Esophagus muscularis mucosa (tissue), 4 donors: ENCODE measurements at places on chromosomes 11 and 22. TPM values are rescaled to one million over a fixed set of nuclear protein-coding genes. Genes with fewer than 3 reads are reported as not detected.

DNA sequence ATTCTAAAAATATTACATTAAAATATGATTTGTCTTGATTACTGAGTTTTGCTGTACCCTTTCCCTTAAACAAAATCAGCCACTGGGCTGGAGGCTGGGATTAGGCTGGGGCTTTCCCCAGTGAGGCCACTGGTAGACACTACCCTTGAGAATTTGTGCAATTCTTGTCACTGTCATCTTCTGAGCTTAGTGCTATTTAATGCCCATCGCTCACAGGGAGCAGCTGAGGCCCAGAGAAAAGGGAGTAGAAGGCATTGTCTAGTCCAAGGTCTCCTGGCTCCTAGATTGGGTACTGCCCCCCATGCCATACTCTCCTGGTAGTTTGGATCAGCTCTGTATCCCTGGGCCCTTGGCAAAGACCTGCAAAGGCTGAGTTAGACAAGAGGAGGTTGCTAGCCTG lies 6.7 kb downstream of the CHRM1 start:
- DNase-seq, result no peak
- no peak overlapping the region for H3K27ac ChIP-seq
- peaks cover 5% of the 10 kb centered on the region for H3K4me1 ChIP-seq

DNA sequence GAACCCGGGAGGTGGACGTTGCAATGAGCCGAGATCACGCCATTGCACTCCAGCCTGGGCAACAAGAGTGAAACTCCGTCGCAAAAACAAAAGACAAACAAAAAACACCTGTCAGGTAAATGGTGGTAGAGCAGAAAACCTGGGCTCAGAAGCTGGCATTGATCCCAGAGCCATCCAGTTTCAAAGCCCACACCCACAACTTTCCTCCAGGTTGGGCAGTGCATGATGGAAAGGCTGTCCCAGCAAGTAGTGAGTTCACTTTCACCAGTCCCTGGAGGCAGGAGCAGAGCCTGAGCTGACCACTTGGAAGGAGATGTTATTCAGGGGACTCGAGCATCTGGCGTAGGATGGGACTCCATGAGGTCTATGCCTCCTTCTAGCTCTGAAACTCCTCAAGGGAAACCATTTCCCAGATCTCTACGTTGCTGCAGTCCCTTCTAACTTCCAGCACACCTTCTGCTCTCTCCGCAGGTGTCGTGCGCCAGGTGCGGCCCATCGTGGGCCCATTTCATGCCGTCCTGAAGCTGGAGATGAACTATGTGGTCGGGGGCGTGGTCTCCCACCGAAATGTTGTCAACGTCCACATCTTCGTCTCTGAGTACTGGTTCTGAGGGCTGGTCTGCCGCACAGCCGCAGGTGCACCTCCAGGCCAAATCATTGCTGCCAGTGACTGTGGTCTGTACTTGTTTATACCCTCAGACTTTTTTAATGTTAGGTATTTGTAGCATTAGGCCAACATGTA lies 71.6 kb upstream of the ATXN10 start:
- no peak overlapping the region for H3K4me3 ChIP-seq
- no peaks in the 10 kb centered on the region for H3K36me3 ChIP-seq
- no peak overlapping the region for H3K27ac ChIP-seq
- no peaks in the 10 kb centered on the region for H3K27me3 ChIP-seq

Gene TMEM126A
- 19.0 TPM for total RNA-seq

- no peaks in the 10 kb centered on the region for H3K27me3 ChIP-seq
- no peak overlapping the region for H3K27ac ChIP-seq
- H3K36me3 ChIP-seq, result no peaks in the 10 kb centered on the region
- DNase-seq, result no peak
These were observed 223.2 kb downstream of the BLID start for GRCh38 chr11:121892863-121893262.

- peaks cover 20% of the 10 kb centered on the region for H3K4me1 ChIP-seq
- no peaks in the 10 kb centered on the region for H3K27me3 ChIP-seq
- no peaks in the 10 kb centered on the region for H3K36me3 ChIP-seq
- H3K27ac ChIP-seq, result peak overlapping the region; percentile 73
- DNase-seq, result no peak
These were observed 14.3 kb downstream of the AMOTL1 start for GRCh38 chr11:94782446-94782845.

DNA sequence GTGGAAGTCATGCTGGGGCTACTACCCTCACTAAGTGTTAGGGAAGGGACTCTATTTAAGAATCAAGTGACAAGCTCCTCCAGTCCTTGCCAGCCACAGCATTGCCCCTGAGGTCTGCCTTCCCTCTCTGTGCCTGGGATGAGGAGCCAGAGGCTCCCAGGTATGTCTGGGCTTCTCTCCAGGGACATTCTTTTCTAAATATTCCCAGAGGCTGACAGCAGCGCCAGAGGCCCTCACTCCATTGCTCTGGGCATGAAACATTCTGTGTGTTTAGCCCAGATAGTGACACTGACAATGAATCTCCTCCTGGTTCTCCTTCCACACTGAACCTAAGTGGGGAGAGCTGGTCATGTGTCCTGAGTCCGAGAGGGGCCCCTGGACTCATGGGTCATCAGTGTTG lies 2.2 kb downstream of the OR51E1 start:
- H3K4me1 ChIP-seq, result peaks cover 38% of the 10 kb centered on the region
- no peak overlapping the region for H3K4me3 ChIP-seq
- H3K27me3 ChIP-seq, result no peaks in the 10 kb centered on the region
- H3K27ac ChIP-seq, result peak overlapping the region; percentile 74
- no peaks in the 10 kb centered on the region for H3K36me3 ChIP-seq
- no peak for DNase-seq

- H3K4me3 ChIP-seq, result no peak overlapping the region
- no peaks in the 10 kb centered on the region for H3K4me1 ChIP-seq
- H3K27me3 ChIP-seq, result no peaks in the 10 kb centered on the region
- no peaks in the 10 kb centered on the region for H3K36me3 ChIP-seq
These were observed 84.7 kb upstream of the HEPHL1 start for GRCh38 chr11:93936460-93936859.

DNA sequence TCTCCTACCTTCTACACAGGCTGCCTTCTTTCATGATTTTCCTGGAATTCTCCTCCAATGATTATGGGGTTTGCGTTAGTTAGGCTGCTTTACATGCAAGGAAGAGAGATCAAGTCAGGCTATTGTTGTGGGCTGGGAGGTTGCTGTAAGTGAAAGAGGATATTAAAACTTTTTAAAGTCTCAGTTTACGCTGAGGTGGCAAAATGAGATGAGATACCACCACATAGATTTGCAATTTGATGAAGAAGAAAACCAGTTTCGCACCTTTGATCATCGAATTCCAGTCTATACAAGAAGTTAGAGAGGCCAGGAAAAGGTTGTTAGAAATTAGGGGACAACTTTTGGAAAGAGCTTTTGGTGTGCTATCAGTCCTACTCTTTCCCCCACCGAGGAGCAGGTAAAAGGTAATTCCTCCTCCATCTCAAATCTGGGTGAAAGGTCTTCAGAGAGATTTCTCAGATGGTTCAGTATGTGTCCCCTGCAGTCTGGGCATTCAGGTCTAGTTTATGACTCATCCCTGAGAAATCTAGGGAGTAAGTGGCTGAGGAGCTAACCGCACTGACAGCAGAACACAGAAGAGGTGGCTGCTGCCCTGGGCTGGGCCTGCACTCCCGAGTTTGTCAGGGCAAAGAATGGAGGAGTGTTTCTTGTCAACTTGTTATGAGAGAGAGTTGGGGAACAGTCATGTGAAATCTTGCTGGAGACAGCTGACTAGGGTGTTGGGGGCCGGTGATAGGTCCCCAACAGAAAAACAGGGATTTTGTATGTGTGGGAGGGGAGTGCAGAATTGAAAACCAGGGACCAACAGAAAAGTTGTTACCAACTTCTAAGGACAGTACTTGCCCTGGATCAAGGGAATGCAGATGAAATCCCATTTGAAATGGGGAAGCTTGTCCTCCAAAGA lies 34.7 kb downstream of the CCDC83 start:
- no peaks in the 10 kb centered on the region for H3K27me3 ChIP-seq
- no peak overlapping the region for H3K4me3 ChIP-seq
- H3K27ac ChIP-seq, result no peak overlapping the region
- DNase-seq, result no peak
- H3K36me3 ChIP-seq, result no peaks in the 10 kb centered on the region

- no peaks in the 10 kb centered on the region for H3K4me1 ChIP-seq
- H3K27ac ChIP-seq, result no peak overlapping the region
These were observed 9.7 kb upstream of the CENATAC start for GRCh38 chr11:118988280-118988679.

DNA sequence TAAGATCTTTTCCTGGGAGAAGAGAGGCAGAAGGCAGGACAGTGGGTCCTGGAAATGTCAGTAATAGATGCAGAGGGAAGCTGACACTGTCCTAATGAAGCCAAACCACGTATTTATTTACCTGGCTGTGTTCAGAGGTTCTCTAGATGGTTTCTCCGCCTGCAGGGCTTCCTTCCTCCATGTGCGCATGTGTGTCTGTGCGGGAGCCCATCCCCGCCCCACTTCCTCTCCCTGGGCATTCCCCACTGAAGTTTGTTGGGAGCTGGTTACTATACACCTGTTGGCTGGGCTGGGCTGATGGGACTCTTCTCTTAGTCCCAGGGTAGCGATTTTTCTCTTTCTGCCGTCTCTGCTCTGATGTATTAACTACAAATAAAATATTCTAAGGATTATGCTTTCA lies 204.9 kb upstream of the TBCEL start:
- H3K27me3 ChIP-seq, result no peaks in the 10 kb centered on the region
- H3K27ac ChIP-seq, result no peak overlapping the region
- no peaks in the 10 kb centered on the region for H3K4me1 ChIP-seq
- no peak for DNase-seq
- H3K4me3 ChIP-seq, result no peak overlapping the region
- no peaks in the 10 kb centered on the region for H3K36me3 ChIP-seq

Gene UQCC3
- total RNA-seq, result 6.3 TPM

Gene FOLR3
- total RNA-seq, result not detected

DNA sequence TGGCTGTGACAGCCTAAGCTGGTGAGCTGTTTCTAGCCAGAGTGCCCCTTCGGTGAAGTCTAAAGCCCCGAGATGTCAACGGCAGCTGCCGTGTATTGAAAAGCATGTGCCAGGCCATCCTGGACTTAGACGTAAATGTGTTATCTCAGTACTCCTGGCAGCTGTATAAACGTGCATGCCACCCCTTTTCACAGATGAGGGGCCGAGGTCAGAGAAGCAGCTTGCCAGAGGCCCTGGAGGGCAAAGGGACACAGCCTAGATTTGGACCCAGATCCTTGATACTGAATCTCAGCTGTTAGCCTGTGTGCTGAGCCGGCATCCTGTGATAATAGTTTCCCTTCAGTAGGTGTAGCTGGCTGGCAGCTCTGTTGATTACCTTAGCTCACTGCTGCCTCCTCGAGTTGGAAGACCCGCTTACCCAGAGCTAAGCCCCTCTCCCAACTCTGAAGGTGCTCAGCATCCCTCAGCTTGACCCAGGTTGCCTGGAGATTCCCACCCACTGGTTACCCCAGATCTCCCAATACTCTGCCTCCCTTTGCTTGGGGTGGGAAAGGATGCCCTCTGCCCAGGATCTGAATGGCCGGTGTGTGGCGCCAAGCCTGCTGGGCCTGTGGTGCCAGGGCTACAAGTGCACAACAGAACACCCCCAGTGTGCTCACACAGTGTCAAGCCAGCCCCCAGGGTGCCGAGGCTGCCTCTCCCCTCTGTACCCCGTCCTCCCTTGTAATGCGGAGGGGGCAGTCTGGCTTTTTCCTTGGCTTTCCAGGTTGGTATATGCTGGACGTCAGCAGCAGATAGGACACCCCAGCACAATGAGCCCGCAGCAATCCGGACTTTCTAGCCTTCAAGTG lies 59.8 kb upstream of the WNT7B start:
- H3K4me3 ChIP-seq, result peak overlapping the region; percentile 79
- H3K27me3 ChIP-seq, result no peaks in the 10 kb centered on the region
- no peak for DNase-seq

Gene PC
- total RNA-seq, result 5.5 TPM

DNA sequence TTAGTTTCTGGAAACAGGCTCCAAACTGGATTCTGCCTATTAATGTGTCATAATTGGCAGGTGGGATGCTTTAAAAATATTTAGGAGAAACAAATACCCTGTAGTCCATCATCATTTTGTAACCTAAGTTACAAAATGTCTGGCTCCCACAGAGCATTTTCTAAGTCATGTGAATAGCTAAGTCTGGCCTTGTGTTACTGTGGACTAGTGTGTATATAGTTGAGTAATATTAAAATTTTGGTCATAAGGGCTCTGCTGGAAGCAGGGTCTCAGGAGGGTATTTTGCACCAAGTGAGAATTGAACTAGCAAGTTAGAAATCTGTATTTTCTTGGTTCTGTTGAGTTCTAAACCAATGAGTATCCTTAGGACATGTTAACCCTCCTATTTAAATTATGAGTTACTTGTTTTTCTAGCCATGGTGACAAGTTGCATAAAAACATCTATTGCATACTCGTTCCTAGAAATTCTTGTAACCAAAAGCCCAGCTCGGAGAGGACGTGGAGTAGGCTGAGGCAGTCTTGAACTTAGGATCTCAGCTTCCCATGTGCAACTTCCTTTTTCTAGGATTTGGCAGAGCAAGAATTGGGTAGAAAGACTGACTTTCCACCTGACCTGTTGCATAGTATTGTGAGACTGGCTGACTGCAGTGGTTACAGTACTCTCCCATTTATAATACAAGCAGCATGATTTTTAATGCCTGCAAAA lies 5.4 kb downstream of the PTPMT1 start:
- DNase-seq, result no peak
- no peak overlapping the region for H3K27ac ChIP-seq
- peaks cover 60% of the 10 kb centered on the region for H3K36me3 ChIP-seq
- peaks cover 35% of the 10 kb centered on the region for H3K4me1 ChIP-seq
- no peak overlapping the region for H3K4me3 ChIP-seq

DNA sequence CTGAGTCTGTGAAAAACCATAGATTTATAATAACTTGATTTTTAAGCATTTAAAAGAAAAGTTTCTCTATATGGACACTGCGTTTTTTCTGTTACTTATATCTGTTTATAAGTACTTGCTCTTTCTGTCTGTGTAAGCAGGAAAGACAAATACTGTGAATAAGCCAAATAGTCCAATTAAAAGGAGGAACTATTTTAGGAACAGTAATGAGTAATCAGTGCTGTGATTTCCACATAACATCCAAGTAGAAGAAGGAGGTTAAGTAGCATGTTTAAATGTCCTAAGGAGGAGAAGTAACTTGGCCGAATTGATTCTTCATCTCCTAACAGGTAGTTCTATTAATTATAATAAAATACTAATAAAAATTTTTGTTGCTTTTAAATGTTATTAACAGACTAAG lies 40.8 kb downstream of the ZNF214 start:
- no peak overlapping the region for H3K4me3 ChIP-seq
- no peaks in the 10 kb centered on the region for H3K36me3 ChIP-seq
- no peak for DNase-seq
- H3K27me3 ChIP-seq, result no peaks in the 10 kb centered on the region
